ENCODE measurements at places on chromosomes 5 and 9. TPM values are rescaled to one million over a fixed set of nuclear protein-coding genes. Genes with fewer than 3 reads are reported as not detected.

Gene TAF1L
- total RNA-seq, result 0.02 TPM

Gene PTGR1
- total RNA-seq, result 3.9 TPM

Gene IL13
- 5.5 TPM for total RNA-seq

Gene NRG2
- total RNA-seq, result 0.11 TPM

Gene ZBTB5
- 8.0 TPM for total RNA-seq

Gene COL15A1
- total RNA-seq, result not detected

Gene ADAMTS19
- total RNA-seq, result not detected

Gene UGT3A2
- total RNA-seq, result not detected

Gene ADAMTSL2
- total RNA-seq, result 0.11 TPM

Gene TXNDC8
- not detected for total RNA-seq

Gene MLANA
- total RNA-seq, result not detected

Gene KCNT1
- total RNA-seq, result not detected

Gene QRFP
- not detected for total RNA-seq

Gene KIF12
- not detected for total RNA-seq

Gene IFNB1
- total RNA-seq, result 2.2 TPM

Gene PHF24
- 0.09 TPM for total RNA-seq

Gene RNF183
- total RNA-seq, result 0.64 TPM

Gene SVEP1
- not detected for total RNA-seq

Gene IL9
- total RNA-seq, result 48.1 TPM

Data from activated CD4-positive, alpha-beta T cell treated with anti-CD3 and anti-CD28 coated beads for 36 hours (primary cell).